Myometrial cell (primary cell): ENCODE measurements at places on chromosomes 4 and X. TPM values are rescaled to one million over a fixed set of nuclear protein-coding genes. Genes with fewer than 3 reads are reported as not detected.

The TMSB15A gene
- total RNA-seq, result 4.6 and 7.5 TPM in 2 replicates

The EPGN gene
- total RNA-seq, result not detected in 2 replicates

The SASH3 gene
- not detected in 2 replicates for total RNA-seq

The PFKFB1 gene
- total RNA-seq, result 0.18 TPM in 1 of 2 replicates, not detected in the other

The RAPGEF2 gene
- total RNA-seq, result 22.9 and 26.5 TPM in 2 replicates

The CT45A10 gene
- total RNA-seq, result not detected in 2 replicates

The TCEAL7 gene
- 43.2 and 54.9 TPM in 2 replicates for total RNA-seq

The ADH5 gene
- total RNA-seq, result 168 and 174 TPM in 2 replicates

The CXCR3 gene
- total RNA-seq, result not detected in 2 replicates

The GPR119 gene
- total RNA-seq, result not detected in 2 replicates

The BMPR1B gene
- 0.29 TPM in 1 of 2 replicates, not detected in the other for total RNA-seq

The CFAP47 gene
- total RNA-seq, result not detected in 2 replicates

The LUZP4 gene
- not detected in 2 replicates for total RNA-seq

The C4orf36 gene
- total RNA-seq, result 0.18 and 0.58 TPM in 2 replicates

The HSFX4 gene
- total RNA-seq, result not detected in 2 replicates

The STPG2 gene
- total RNA-seq, result not detected in 2 replicates

The GUCY1A1 gene
- total RNA-seq, result 0.35 TPM in 1 of 2 replicates, not detected in the other

The SCRG1 gene
- 0.29 TPM in 1 of 2 replicates, not detected in the other for total RNA-seq

The CHRDL1 gene
- total RNA-seq, result 3.2 and 4.3 TPM in 2 replicates

The ATOH1 gene
- not detected in 2 replicates for total RNA-seq

The ARAP2 gene
- total RNA-seq, result 1.4 and 1.9 TPM in 2 replicates
